Cerebellar nuclear complex (tissue), 1 donor: ENCODE measurements at places on chromosomes 1 and 21.

GRCh38 chr1:15758953-15759661, 512 bp downstream of the FBLIM1 start:
- no peak for DNase-seq

- no peak for DNase-seq
Observed at GRCh38 chr1:7121622-7121988, 336.4 kb downstream of the CAMTA1 start.

- no peak for DNase-seq
Observed at GRCh38 chr1:219639876-219640577, 27.1 kb upstream of the ZC3H11B start.

DNA sequence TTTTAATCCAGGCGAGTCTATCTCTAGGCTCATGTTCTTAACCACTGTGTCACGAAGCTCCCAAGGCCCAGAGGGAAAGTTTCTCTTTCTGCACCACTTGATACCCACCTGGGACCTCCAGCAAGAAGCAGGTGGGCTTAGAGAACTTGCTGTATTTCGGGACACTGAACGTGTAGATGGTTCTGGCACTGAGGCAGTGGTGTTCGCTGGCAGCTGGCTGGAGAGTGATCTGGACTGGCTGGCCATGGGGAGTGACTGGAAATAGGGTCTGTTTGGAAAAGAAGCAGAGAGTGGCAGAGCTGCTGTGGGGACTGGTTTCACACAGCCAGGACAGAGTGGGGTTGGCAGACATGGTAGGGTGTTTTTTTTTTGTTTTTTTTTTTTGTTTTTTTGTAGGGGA, 16.4 kb upstream of the IL22RA1 start:
- no peak for DNase-seq

DNA sequence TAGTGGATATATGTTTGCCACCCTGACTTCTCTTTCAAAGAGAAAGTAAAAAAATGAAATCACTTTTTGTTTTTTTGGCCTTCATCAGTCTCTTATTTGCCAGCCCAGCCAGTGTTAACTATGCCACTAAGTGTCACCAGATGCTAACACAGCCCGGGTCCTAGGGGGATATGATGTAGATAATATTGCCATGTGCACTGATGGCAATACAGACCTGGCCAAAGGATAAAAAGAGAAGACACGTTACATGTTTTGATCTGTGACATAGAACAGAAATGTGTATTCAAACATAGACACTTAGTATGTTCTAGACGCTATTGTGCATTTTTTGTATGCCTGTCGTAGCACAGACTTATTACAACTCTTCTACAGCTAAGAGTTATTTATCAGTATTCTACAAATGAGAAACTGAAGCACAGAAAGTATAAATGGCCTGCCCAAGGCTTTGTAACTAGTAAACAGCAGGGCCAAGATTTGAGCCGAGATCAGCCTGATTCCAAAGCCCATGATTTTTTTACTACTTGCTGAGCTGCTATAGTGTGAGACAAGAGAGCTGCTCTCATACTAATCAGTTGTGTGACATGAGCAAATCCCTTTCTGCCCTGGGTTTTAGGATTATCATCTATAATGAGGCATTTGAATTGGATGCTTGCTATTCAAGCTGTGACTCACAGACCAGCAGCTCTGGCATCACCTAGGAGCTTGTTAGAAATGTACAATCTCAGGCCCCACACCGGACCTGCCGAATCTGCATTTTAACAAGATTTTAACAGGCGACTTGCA, 6.3 kb downstream of the LRRC53 start:
- no peak for DNase-seq

- DNase-seq, result no peak
Observed at GRCh38 chr1:9639227-9639626, 12.3 kb upstream of the PIK3CD start.

- DNase-seq, result no peak
Observed at GRCh38 chr1:74357150-74357549, 122.0 kb downstream of the TNNI3K start.

GRCh38 chr1:183773482-183774274, 31.2 kb upstream of the RGL1 start:
- no peak for DNase-seq

GRCh38 chr21:42059721-42060120, 11.4 kb upstream of the UMODL1 start:
- DNase-seq, result no peak

DNA sequence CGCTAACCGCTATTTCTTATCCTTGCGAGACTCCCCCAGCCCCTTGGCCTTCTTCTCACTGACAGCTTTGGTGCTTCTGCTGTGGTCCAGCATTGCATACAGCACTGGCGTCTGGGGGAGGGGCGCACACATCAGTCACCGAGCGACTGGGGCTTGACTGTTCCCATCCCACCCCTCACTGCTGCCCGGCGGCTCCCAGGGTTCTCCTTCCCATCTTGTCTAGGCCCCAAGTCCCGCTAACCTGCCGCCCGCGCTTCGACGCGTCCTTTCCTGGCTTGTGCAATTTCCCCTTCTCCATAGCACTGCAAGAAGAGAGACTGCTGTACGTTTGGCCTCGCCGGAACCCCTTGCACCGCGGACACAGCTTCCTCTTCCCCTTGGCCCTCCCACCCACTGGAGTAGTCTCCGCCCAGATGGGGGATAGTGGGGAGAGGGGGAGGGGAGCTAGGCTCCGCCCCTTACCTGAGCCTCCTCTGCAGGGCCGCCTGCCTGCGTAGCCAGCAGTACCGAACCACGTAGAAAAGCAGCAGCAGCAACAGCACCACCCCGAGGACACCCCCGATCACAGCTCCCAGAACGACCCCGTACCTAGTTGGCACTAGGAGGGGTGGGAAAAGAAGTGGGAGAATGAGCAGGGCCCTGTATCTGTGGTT, 3.8 kb downstream of the MPZ start:
- peak; percentile 39 for DNase-seq

- DNase-seq, result no peak
Observed at GRCh38 chr1:49526672-49527071, 497.1 kb downstream of the AGBL4 start.

DNA sequence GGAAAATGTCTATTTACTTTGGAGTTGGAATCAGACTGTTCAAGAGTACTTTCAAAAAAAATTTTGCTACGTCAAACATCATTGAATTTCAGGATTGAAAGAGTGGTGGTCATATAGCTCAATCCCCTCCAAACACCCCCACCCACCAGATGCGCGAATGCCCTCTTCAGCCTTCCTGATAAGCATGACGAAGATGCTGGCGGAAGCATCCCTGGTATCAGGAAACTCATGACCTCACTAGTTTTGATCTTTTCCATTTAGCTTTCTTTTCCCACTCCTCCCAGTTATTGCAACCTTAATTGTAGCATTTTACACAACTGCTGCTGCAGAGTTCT, 104.4 kb downstream of the LEPR start:
- DNase-seq, result no peak

- DNase-seq, result no peak
Observed at GRCh38 chr1:1989789-1990188, 13.8 kb downstream of the CFAP74 start.

GRCh38 chr21:22083899-22084298, 1085.7 kb downstream of the NCAM2 start:
- no peak for DNase-seq

DNA sequence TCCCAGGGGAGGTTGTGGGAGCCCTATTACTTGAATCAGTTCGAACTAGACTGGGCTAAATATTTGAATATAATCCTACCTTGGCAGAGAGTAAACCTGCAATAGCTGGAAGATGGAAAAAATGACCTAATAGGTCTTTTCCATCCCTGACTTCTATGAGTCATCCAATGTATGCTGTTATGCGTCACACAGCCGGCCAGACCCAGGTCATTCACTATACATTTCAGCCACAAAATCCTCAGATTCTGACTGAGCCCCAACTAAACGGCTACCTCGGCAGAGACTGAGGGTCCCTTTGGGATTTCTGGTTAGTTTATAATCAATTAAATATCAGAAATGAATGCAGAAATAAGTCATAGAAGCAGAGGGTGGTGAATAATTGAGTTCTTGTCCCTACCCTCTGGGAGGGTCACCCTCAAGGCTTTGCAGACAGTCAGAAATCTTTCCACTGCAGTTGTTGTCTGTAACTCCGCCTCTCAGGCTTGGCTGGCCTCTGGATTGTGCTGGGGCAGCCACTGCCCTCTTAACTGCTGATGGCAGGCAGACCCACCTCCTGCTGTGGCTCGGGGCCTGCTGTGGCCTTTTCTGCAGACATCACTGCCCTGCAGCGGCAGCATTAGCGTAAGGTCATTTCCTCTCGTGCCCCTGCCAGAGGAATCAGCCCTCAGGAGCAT, 240.5 kb downstream of the TGFB2 start:
- no peak for DNase-seq

DNA sequence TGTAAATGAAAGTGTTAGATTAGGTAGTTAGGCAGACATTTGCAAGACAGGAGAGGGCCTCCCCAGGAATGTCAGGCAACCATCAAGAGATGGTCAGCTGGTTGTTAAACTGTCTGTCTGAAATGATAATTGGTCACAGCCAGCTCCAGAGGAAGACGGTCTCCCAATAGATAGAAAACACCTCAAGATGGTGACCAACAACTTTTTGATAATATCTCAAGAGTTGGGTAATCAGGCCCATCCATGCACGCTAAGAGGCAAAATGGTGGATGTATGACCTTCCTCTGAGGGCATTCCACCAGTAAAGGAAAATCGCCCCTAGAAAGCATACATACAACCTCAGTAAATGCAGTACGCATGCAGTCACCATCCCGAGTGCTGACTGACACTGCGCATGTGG, 118.2 kb downstream of the MAP3K21 start:
- no peak for DNase-seq

DNA sequence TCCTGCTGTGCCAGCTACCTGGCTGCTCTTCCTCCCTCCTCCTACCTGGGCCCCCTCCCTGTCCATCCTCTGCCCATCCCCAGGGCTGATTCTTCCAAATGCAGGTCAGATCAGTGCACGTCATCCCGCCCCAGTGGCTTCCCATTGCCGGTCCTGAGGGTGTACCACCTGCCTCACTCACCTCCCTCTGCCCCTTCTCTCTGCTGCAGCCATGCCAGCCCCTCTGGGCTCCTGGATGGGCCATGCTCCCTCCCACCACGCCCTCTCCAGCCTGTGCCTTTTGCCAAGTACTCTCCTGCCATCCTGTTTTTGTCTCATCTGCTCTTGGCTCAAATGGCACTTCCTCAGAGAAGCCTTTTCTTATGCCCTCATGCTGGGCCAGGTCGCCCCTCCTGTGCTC, 95.8 kb downstream of the ARHGEF10L start:
- no peak for DNase-seq

GRCh38 chr1:154931940-154932487, 4.5 kb downstream of the PMVK start:
- no peak for DNase-seq

DNA sequence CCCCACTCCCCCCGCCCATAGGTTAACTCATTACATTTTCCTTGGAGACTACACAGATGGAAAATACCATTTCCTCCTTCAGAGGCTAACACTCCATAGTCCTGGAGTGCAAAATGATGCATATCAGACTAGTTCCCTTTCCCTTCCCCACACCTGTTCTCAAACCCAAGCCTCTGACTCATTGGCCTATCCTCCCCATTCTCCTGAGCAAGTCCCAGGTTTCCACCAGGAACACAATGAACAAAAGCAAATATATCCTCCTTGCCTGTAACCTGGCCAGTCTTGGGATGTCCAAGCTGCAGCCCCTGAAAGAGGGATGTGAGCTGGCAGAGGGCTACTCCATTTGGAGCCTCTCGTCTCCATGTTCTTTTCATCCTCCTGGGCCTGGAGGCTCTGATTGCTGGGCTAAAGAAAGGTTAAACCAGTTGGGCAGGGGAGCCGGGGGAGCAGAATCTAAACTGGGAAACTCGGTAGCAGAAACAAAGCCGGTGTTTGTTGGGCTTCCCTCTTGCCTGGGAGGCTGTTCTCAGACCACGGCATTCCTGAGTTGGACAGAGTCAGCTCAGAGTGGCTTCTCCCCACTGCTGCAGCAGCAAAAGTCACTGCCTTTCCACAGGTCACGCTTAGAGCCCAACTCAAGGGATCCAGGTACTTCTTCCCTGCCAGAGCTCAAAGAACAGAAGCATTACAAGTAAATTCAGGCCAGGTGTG, 13.9 kb downstream of the SSR2 start:
- DNase-seq, result no peak

DNA sequence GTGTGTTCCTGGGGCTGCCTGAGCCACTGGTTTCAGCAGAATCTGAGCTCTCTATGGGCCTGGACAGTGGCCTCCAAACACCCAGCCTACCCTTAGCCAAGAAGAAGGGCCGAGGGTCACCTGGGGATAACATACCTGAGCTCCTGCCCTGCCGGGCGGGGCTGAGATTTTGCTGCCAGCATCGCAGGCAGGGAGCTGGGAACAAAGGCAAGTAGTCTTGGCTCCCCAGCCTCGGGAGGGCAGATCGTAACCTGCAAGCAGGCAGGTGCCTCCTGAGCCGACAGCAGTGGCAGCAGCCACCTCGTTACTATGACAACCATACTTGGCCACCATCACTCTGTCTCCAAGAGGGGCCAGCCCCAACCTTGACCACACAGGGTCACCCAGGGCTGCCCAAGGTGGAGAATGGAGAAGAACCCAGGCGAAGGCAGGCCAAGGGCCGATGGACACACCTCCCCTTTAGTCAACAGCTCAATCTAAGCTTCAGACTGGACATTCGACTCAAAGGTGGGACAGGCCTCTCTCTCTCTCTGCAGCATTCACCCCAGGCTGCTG, 54.6 kb downstream of the TOMM20 start:
- DNase-seq, result peak; percentile 5

DNA sequence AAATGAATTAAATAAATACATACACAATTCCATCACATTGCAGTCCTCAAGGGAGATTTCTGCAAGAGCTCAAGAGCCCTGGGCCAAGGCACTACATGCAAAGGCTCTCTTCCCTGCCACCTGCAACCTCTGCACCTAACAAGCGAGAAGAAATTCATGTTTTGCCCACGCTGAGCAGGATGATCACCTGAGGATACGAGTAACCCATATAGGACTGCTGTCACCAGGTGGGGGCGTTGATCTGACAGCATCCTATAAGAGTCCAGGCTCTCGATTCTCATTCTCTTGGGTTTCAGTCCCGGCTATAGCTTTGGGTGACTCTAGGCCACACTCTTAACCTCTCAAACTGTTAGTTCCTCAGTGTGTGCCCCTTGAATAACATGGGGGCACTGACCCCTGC, 18.7 kb upstream of the SPOCD1 start:
- DNase-seq, result no peak
